ENCODE measurements at places on chromosomes 3 and 15.

- DNase-seq: no peak
Observed at GRCh38 chr3:187880851-187881250, 135.6 kb upstream of the BCL6 start.

DNA sequence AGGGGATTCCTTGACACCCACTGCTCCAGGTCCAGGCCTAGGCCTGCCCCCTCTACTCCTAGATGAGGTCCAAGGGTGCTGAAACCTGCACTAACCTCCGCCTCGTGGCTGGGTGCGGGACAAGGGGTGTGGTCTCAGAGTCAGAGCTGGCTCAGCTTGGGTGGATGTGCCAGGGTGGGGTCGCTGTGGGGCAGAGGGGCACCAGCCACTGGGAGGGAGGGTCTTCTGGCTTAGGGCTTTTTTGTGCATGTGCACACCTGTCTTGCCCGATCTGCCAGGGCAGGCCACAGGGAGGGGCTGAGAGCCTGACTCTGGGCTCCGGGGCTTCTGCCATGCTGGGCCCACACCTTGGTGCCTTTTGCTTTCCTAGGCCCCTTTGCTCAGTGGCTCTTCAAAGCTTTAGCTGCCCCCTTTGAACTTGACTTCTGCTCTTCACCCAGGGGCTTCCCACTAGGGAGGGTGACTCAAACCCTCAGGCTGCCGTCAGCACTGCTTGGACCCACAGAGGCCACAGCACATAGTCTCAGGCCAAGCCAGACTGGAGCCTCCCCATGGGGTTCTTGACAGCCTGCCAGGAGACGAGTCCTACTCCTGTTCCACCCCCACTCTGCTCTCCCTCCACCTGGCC, 73.0 kb downstream of the KLF13 start:
- DNase-seq: peak; percentile 16

DNA sequence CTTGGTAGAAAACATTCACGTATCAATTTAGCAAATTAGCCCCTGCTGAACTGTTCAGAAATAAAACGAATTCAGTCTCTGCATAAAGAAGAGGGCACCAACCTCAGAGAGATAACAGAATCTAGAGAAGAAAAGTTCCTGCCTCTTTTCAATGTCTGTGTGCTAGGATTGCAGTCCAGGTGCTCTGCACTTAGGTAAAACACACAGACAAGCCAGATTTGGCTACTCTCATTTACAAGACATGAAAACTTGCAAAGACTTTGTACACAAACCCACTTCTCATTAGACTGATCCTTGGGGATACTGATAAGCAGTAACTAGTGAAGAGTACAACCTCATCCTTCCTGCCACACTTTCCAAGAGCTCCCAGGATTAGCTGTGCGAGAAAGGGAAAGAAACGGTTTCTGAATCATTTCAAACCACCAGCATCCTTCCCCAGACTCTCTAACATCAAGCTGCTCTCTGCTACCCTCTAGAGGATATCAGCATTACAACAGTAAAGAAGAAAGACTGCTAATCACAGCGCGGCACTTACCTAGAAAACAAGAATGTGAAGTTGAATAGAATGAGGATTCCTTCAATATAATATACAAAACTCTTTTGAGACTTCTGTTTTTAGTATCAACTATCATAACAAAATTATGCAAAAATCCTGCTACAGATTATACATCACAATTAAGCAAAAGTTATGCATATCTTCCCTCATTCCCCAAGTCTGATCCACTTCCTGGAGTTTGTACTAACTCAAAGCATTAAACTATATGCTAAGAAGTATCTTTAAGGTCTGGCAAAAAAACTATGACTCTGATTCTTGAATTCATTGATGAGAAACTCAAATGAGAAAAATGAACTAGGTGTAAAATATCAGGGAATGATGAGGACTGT, 306.4 kb downstream of the MAGI1 start:
- peak; percentile 45 for DNase-seq

GRCh38 chr3:181913254-181913653, 201.5 kb downstream of the SOX2 start:
- DNase-seq: no peak

GRCh38 chr3:179071027-179071322, 634 bp downstream of the ZMAT3 start:
- DNase-seq: no peak

- no peak for DNase-seq
Observed at GRCh38 chr3:23938688-23939087, 6.4 kb upstream of the NR1D2 start.

DNA sequence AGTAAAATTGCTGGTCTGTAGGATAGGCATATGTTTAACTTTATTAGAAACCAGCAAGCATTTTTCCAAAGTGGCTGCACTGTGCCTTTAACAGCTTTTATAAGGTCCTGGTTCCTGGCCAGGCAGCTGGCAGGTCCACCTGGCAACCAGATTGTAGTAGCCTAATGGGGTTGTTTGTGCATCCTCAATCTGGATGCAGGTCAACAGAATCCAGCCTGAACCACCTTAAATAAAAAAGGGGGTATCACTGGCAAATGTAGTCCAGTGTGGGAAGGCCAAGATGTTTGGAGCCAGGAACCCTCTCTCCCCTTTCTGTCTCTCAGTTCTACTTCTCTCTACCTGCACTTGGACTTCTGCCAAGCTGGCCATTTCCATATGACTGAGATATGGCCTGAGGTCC, 200.3 kb downstream of the ZNF621 start:
- DNase-seq: no peak

DNA sequence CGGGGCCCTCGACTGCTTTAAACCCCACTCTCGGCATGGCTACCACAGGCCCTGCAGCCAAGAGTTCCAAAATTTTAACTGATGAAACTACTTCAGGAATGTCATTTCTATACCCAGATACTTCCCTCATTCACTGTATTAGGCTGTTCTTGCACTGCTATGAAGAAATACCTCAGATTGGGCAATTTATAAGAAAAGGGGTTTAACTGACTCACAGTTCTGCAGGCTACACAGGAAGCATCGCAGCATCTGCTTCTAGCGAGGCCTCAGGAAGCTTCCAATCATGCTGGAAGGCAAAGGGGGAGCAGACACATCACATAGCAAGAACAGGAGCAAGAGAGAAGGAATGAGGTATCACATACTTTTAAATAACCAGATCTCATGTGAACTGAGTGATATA, 21.6 kb upstream of the ALCAM start:
- DNase-seq: no peak

DNA sequence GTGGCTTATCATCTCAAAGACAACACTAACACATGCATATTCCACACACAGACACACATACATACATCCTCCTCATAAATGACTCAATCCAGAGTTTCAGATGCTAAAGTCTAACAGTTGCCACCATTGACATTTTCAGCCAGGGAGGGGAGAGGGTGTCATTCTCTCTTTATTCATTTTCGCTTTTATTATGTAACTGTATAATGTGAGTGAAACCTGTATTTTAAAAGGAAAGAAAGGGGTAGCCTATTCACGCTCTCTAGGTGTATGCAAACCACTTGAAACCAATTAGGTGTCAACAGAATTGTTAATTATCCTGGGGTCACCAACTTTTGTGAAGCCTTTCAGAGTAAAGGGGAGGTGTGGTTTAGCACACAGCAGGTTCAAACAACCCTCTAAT, 1282.9 kb downstream of the ROBO2 start:
- DNase-seq: no peak

DNA sequence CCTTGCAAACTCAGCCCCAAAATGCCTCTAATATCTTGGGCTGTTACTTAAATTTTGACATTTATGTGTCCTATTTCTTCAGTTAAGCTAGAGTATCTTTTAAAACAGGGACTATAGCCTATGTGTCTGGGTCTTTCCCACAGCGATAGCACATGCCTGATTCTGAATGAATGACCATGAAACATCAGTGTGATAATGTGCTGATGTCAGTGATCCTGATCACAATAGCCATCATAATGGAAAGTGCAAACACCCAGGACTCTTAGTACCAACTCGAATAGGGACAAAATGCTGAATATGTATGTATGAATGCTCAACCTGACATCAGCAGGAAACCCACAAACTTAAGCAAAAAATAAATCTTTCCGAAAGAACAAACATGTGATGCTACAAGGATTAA, 537.4 kb downstream of the IGSF11 start:
- DNase-seq: no peak

DNA sequence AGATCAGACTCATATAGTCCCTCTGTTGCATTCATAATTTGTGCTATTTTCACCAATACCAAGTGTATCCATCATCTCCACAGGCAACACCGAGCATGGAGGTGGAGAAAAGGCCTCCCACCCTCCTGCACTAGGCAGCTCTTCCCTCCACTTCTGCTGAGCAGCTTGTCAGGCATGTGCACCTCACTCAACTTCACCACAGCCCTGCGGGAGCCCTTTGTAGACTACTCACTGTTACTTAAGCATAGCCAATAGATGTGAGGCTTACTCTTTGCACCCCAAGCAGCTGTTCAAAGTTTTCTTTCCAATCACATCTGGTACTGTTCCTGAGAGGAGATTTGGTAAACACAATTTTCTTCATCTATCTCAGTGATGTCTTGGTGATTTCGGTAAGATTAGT, 16.9 kb upstream of the GUCA1C start:
- DNase-seq: no peak

- DNase-seq: no peak
Observed at GRCh38 chr3:104825116-104825515, 541.6 kb upstream of the ALCAM start.

GRCh38 chr15:44616974-44617373, 46.5 kb downstream of the SPG11 start:
- no peak for DNase-seq

DNA sequence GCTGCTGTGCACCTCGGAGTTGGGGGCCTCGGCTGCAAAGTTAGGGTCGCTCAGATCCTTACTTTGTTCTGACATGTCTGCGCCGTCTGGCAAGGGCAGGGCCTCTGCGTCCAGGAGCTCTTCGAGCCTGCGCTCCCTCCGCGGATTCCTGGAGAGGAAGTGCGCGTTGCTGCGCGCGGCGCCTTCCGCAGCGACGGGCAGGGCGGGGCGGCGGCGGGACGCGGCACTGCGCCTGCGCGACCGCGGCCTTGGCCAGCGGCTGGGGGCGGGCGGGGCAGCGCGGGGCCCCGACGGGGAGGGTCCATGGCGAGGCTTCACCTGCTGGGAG, at the start of gene NDN:
Gene NDN, minus strand, starts transcription at position 163 of the 328 bp plus-strand sequence. Its CDS starts 88 bp downstream, at position 75.
- no peak for DNase-seq

DNA sequence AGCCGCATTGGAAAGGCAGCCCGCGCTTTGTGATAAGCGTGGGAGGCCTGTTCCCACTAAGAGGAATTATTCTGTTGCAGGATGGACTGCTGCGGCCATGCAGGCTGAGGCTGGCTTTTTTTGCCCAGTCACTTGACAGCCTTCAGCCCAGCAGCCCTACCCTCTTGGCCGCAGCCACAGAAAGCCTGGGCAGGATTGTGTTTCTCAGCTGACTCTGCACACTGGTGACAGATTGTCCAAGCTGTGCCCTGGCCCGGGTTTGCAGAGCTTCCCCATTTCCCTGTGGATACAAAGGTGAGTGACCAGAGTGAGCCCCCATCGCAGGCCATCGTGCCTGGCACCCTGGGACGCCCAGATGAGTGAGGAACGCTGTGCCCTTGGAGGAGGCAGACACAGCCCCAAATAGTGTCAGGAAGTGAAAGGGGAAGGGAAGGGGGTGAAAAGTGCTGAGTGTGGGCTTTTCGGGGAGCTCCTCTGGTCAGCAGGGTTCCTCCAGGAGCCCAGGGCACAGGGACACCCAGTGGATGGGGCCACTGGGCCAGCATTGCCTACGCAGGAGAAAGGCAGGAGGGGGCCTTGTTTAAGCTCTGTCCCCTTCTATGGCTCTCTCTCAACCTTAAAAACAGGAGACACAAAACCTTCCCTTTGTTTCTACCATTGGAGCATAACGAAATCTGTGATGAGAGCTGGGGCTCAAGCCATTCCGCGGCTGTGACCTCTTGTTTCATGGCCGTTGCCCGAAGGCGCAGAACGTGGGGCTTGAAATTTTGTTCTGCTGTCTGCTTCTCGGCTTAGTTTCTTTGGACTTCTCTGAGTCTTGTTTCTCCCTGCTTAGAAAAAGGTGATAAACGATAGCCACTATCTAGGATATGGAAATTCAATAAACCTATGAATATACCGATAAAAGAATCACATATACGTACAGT, 91.5 kb upstream of the MEF2A start:
- no peak for DNase-seq

GRCh38 chr3:140501061-140501769, 176.6 kb upstream of the TRIM42 start:
- DNase-seq: no peak

GRCh38 chr3:39638301-39638700, 170.8 kb downstream of the MOBP start:
- no peak for DNase-seq

DNA sequence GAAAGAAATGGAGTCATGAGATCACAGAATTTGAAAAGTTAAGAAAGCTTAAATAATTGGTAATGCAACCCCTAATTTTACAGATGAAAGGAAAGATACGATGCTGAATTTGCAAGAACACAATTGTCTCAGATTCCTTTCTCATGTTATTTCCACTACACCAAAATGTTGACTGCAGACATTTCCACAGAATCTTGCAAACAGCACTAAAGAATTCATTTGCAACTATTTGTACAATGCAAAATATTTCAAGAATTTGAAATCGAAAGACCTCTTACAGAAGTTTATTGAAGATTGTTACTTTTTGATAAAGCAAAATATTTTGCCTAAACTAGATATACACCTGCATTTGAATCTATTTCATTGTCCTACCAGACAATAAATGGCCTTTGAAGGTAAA, 194.1 kb upstream of the KCNMB2 start:
- no peak for DNase-seq

DNA sequence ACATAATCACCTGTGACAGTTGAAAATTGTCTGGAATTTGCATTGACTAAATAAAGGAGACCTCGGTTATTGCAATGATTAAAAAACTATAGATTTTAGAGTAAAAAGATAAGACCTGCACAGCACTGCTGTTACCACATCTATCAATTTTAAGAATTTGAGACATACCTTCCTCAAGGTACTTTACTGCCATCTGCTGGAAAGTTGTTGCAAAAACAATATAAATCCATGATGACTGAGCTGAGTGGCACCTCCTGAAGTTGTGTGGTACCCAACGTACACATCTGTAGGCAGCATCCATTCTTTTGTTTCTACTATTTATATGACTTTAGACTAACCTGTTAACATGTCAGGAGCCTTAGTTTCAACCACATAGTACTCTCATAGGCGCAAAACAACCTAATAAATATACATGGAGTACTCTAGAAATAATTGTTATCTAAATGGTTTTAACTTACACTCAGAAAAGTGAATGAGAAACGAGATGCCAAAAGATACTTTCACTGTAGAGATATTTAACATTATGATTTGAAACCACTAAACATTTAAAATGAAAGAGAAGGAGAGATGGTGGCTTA, 106.7 kb downstream of the GHSR start:
- DNase-seq: peak; percentile 72

GRCh38 chr3:169286214-169286613, 377.3 kb downstream of the MECOM start:
- no peak for DNase-seq

GRCh38 chr3:176969506-176969905, 227.8 kb downstream of the TBL1XR1 start:
- DNase-seq: no peak

GRCh38 chr15:48001393-48002039, 119.3 kb upstream of the SLC24A5 start:
- DNase-seq: no peak

Measured in CD4-positive, alpha-beta T cell treated with Interleukin-2 at 100 ng/mL for 4 hours (primary cell).